ENCODE measurements at places on chromosomes 2 and 18.

- DNase-seq: no peak
Observed at GRCh38 chr2:13193075-13193474, 476.3 kb downstream of the TRIB2 start.

DNA sequence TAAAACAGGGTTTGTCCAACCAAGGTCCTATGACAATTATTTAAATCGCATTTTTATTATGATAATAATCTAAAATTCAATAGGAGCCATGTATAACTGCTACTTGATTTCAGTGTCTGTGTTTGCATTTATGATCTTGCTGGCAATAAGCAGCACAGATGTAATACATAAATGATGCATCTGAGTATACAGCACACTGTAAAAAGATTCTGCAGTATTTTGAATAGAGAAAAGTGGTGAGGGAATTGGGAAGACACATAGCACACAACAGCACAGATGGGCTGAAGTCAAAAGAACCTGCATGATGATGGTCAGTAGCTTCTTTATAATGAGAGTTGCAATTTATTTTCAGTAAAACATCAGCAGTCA is 26.1 kb downstream of the METTL8 start:
- DNase-seq: no peak

GRCh38 chr2:239870276-239870675 is 154.9 kb downstream of the NDUFA10 start:
- no peak for DNase-seq

GRCh38 chr18:36711813-36712444 is 116.9 kb downstream of the TPGS2 start:
- DNase-seq: no peak

- no peak for DNase-seq
Observed at GRCh38 chr2:212097001-212097400, 441.6 kb downstream of the ERBB4 start.

DNA sequence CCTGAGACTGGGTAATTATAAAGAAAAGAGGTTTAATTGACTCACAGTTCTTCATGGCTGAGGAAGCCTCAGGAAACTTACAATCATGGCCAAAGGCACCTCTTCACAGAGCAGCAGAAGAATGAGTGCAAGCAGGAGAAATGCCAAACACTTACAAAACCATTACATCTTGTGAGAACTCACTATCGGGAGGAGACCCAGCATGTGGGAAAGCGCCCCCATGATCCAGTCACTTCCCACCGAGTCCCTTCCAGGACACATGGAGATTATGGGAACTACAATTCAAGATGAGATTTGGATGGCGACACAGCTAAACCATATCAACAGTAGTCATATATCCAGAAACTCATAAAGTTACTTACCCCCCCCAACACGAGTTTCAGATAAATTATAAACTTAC is 28.6 kb downstream of the TLK1 start:
- no peak for DNase-seq

DNA sequence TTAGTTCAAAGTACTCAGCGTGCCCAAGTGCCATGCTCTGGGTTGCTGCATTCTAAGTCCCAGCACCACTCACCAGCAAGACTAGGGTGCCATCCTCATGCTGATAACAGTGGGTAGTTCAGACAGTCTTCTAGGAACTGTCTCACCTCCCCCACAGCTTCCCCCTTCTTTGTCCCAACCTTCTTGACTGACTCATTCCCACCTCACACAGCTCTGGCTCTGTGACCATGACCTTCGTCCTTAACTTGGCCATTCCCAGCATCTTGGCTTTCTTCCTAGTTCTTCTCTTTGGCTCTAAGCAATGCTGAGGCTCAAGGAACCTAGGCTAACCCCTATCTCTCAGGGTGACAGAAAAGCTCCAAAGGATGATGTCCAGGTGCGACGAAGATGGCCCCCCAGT is 20.0 kb upstream of the CXCR4 start:
- no peak for DNase-seq

- no peak for DNase-seq
Observed at GRCh38 chr2:109253217-109253616, 124.2 kb downstream of the SH3RF3 start.

GRCh38 chr2:41598161-41598894 is 449.5 kb upstream of the PKDCC start:
- DNase-seq: no peak

DNA sequence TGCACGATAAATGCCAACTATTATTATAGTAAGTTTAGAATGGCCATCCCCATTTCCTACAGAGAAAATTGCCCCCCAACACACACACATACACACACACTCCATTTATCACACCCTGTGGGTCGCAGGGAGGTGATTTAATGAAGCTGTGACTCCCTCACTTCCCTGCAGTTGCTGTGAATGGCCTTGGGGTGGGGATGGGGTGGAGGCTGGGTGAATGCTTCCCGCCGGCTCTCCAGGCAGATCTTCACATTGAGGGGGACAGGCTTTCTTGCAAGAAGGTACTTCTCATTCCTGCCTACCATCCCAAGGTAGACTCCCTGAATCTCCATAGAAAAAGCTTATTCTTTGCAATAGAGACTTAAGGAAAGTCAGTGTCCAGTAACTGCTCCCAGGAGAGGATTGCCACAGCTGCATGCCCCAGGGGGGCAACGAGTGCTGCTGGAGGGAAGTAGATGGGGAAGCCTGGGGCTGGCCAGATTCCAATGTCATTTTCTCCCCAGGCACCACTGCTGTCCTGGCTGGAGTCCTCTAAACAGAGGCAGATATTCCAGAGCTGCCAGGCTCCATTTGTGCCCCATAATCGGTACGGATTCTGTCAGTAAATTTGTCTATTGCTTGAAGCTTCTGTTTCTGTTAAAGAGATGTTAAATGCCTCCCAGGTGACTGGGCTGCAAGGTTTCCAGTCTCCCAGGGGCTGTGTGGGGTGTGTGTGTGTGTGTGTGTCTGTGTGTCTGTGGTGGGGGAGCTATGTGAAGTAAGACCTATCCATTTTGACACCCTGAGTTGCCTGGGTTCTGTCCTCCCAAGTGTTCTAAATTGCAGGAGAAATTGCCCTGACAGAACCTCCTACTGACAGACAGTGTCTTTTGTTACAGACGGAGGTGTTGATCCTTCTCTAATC is 265.5 kb downstream of the SRBD1 start:
- DNase-seq: no peak

Data from esophagus squamous epithelium (tissue), 5 donors.